ENCODE measurements at places on chromosomes 5 and 9. TPM values are rescaled to one million over a fixed set of nuclear protein-coding genes. Genes with fewer than 3 reads are reported as not detected.

The PCDHB13 gene
- total RNA-seq = 1.6 TPM

The PHPT1 gene
- total RNA-seq = 189 TPM

The GGTA1 gene
- 0.18 TPM for total RNA-seq

The FAM200C gene
- total RNA-seq = 2.3 TPM

The COL23A1 gene
- total RNA-seq = not detected

The MARCOL gene
- not detected for total RNA-seq

The TTLL11 gene
- total RNA-seq = 4.8 TPM

The PCDHGB3 gene
- total RNA-seq = 3.1 TPM

The BTNL8 gene
- not detected for total RNA-seq

The PROP1 gene
- not detected for total RNA-seq

The ZNF454 gene
- total RNA-seq = 1.2 TPM

The CXCL14 gene
- total RNA-seq = not detected

The GMCL2 gene
- total RNA-seq = not detected

The C7 gene
- total RNA-seq = 0.09 TPM

The COL27A1 gene
- total RNA-seq = 7.3 TPM

The SPACA9 gene
- 1.4 TPM for total RNA-seq

The APBA1 gene
- 4.2 TPM for total RNA-seq

The ALDOB gene
- total RNA-seq = not detected

The GFI1B gene
- total RNA-seq = not detected

The OLFML2A gene
- 0.28 TPM for total RNA-seq

The AIF1L gene
- total RNA-seq = 27.6 TPM

The MORN5 gene
- not detected for total RNA-seq

The AGXT2 gene
- not detected for total RNA-seq

The GFPT2 gene
- 24.8 TPM for total RNA-seq

The PNPLA7 gene
- 0.47 TPM for total RNA-seq

The C9orf153 gene
- total RNA-seq = 0.09 TPM

The PCDHGA8 gene
- 1.3 TPM for total RNA-seq

The MYMK gene
- total RNA-seq = not detected
